ENCODE measurements at places on chromosomes 6 and 20. TPM values are rescaled to one million over a fixed set of nuclear protein-coding genes. Genes with fewer than 3 reads are reported as not detected.

GRCh38 chr6:157385482-157385881 is 4.5 kb downstream of the ZDHHC14 start:
- peaks cover 16% of the 10 kb centered on the region for H3K4me1 ChIP-seq
- peaks cover 28% of the 10 kb centered on the region for H3K27me3 ChIP-seq
- H3K36me3 ChIP-seq, result peaks cover 3% of the 10 kb centered on the region
- DNase-seq, result no peak

DNA sequence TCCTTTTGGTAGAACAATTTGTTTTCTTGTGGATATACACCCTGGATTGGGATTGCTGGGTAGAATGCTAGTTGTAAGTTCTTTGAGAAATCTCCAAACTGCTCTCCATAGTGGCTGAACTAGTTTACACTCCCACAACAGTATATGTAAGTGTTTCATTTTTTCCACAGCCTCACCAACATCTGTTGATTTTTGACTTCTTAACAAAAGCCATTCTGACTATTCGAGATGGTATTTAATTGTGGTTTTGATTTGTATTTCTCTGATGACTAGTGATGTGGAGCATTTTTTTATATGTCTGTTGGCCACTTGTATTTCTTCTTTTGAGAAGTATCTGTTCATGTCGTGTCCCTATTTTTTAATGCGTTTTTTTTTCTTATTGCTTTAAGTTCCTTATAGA is 444.1 kb downstream of the CBLN4 start:
- H3K4me1 ChIP-seq, result no peaks in the 10 kb centered on the region
- no peak overlapping the region for H3K4me3 ChIP-seq
- no peaks in the 10 kb centered on the region for H3K36me3 ChIP-seq
- no peak overlapping the region for H3K27ac ChIP-seq
- H3K27me3 ChIP-seq, result no peaks in the 10 kb centered on the region

DNA sequence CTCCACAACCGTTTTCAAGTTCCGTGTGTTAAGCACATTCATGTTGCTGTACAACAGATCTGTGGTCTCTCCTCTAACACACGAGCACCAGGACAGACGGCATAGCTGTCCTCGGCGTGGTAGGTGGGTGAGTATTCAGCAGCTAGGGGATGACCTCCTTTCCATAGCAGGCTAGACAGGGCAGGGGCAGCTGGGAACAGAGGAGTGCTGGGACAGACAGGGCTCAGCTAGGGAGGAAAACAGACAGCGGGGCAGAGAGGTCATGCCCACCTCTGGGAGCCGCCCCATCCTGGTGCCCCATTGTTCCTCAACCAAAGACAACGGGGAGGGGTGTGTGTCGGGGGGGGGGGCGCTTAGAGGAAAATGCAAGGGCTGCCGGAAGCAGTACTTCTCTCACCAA is 271.5 kb upstream of the FOXQ1 start:
- DNase-seq, result no peak
- H3K27ac ChIP-seq, result no peak overlapping the region
- no peak overlapping the region for H3K4me3 ChIP-seq
- H3K27me3 ChIP-seq, result no peaks in the 10 kb centered on the region

- no peaks in the 10 kb centered on the region for H3K4me1 ChIP-seq
- no peak within 1 kb of the TSS for H3K4me3 ChIP-seq
- no peak within 1 kb of the TSS for H3K27ac ChIP-seq
- H3K27me3 ChIP-seq, result no peaks in the 10 kb centered on the region
Measured at GRCh38 chr6:41200901-41201763, at the start of gene TREML2. Gene TREML2, minus strand, starts transcription at chr6:41201149. Its CDS starts 141 bp downstream, at chr6:41201008.

ZSCAN23 gene
- total RNA-seq, result 20.4 TPM

ARG1 gene
- total RNA-seq, result not detected

CNBD2 gene
- total RNA-seq, result 6.1 TPM

PGC gene
- not detected for total RNA-seq

SLC22A16 gene
- total RNA-seq, result not detected
